ENCODE measurements at places on chromosomes 2 and 18. TPM values are rescaled to one million over a fixed set of nuclear protein-coding genes. Genes with fewer than 3 reads are reported as not detected.
A peak's percentile ranks its signal among the peaks of the same experiment; 100 is the strongest.

The PDE11A gene
- not detected for total RNA-seq

The ITSN2 gene
- 86.8 TPM for total RNA-seq

The VWC2L gene
- not detected for total RNA-seq

The ANXA4 gene
- total RNA-seq: 41.2 TPM

The UGT1A3 gene
- not detected for total RNA-seq

The TEX44 gene
- total RNA-seq: not detected

The PLEK gene
- total RNA-seq: 23.4 TPM

DNA sequence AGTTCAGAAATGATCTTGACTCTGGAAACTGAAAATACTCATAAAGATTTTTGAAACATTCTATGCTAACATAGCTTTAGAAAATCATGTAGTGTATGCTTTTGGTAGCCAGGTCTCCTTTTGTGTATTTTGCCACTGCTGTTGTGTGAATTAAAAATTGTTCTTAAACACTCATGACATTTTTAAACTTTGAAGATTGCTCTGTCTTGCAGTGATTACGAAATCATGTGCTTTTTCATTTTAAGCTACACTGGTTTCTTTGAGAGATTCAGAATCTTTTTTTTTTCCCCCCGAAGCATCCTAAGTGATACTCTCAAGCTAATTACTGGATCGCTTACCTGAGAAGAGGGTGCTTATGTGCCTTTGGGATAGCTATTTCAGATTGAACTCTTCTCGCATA, 60.0 kb downstream of the ANKRD12 start:
- DNase-seq: no peak

GRCh38 chr2:208265371-208265800, 669 bp upstream of the PIKFYVE start:
- DNase-seq: peak; percentile 48

GRCh38 chr2:215969131-215969841, 44.1 kb downstream of the MREG start:
- no peak for DNase-seq

DNA sequence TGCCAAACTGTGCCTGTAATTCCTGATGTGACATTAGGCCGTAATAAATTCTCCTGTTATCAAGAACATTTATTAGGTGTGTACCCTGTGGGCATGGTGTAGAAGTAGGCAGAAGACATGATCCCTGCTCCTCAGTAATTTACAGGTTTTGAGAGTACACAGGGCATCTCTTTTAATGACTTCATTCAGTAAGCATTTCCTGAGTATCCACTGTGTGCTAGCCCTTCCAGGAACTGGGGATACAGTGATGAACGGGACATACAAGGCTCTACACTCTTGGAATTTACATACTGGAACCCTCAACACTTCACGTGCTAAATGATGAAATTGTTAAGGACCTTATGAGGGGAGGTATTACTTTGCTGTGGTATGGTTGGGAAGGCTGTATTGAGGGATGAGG, 30.2 kb downstream of the DIS3L2 start:
- DNase-seq: no peak

DNA sequence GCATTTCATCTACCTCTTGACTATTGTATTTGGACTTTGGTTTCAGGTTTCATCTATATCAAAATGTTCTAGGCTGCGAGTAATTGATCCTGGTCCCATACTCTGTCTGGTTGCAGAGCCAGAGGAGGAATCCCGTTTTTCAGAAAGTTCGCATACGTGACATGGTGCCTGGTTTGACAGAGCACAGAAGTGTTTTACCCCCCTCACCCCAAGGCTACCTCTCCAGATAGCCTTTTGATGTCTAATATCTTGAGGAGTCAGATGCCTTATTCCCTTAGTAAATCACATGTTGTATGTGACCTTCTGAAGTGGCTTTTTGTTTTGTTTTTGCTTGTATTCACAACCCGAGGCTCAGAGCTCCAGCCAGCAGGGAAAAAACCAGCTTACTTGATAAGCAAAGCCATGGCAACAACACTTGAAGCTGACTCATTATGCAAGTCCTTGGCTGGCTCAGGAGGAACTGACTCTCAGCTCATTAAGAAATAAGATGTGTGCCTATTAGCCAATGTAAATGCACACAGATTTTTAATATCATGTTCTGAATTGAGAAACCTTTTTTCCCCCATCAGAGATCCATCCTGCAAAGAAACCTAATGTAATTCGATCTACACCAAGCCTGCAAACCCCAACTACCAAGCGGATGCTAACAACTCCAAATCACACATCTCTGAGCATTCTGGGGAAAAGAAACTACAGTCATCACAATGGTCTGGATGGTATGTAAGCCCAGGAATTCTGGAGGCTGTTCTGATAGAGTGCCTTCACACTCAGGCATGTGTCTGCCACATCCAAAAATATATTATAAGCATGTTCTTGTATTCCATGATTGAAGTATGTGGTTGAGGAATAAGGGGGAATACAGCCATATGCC, 41.4 kb downstream of the OXER1 start:
- no peak for DNase-seq

GRCh38 chr2:200467806-200468681, 41.8 kb downstream of the KCTD18 start:
- DNase-seq: peak; percentile 43

DNA sequence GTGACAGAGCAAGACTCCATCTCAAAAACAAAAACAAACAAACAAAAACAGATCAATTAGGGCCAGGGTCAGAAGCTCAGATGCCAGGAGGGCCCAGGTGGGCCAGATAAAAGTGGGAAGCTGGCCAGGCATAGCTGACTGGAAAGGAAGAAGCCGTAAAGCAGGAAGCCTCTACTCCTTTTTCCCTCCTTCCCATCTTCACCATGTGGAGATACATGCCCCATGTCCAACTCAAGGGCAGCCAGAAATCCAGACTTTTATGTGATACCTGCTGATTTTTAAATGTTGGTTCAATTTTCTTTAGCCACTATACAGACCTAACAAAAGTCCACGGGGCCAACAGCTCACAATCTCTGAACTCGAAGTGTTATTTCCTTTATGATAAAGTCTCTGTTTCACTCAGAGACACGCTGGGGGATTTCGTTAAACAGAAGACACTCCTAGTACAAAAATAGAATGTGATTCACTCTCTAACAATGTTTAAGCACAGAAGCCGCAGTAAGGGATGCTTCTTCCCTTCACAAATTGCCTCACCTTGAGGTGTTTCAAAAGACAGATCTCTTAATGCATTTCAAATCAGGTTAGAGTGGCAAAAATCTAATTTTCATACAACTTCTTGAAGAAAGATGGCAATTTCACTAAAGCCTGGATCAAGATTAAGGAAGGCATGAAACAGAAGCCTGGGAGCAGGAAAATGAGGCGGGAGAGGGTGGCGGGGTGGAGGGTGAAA, 14.0 kb downstream of the TMEM247 start:
- no peak for DNase-seq

GRCh38 chr2:48587961-48588360, 29.7 kb upstream of the GTF2A1L start:
- no peak for DNase-seq

DNA sequence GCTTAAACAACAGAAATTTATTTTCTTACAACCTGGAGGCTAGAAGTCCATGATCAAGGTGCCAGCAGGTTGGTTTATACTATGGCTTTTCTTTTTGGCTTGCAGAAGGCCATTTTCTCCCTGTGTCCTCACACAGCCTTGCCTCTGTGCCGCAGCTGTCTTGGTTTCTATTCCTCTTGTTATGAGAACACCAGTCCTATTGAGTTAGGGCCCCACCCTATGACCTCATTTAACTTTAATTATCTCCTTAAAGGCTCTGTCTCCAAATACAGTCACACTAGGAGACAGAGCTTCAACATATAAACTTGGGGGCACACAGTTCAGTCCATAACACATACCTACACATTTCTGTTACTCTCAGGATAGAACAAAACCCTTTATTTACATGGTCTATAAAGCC, 17.3 kb upstream of the RHOB start:
- no peak for DNase-seq

GRCh38 chr2:8157621-8158430, 524.0 kb upstream of the ID2 start:
- DNase-seq: no peak

- no peak for DNase-seq
These were observed 2.9 kb downstream of the GPR45 start for GRCh38 chr2:105244451-105244850.

- no peak for DNase-seq
These were observed 34.3 kb downstream of the FAM168B start for GRCh38 chr2:131058920-131059319.

- no peak for DNase-seq
These were observed 162.7 kb downstream of the PPP1R1C start for GRCh38 chr2:182148344-182148743.

Measured in activated naive CD8-positive, alpha-beta T cell treated with anti-CD3 and anti-CD28 coated beads, Interleukin-2, amount 10 ng/mL, durations not matched to agents 7 days and 5 days (primary cell).